AML-193 (cell line): ENCODE measurements at places on chromosomes 16 and 17.

DNA sequence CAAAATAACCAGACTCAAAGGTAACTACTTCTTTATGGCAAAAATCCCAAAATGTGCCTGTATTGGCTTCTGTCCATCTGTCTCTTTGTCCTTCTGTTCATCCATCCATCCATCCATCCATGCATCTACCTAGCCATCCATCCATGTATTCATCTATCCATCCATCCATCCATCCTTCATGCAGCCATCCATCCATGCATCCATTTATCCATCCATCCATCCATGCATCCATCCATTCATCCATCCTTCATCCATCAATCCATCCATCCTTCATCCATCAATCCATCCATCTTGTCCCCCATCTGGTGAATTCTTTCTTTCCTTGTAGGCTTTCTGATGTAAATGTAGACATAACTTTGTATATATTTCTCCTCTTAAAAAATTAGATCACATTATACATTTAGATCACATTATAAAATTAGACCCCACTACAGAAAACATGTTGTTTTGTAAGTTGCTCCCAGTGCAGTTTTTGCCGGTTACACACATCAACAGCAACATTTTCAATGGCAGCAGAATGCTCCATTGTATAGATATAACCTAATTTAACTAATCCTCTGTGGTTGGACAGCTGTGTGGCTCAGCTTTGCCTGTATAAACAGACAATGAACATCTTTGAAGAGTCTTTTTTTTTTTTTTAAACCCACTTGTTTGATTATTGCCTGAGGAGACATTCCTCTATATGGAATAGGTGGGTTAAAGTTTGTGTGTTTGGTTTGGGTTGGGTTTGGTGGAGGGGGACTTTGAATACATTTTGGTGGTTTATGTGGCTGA is 72.0 kb downstream of the MSI2 start:
- DNase-seq, result no peak

DNA sequence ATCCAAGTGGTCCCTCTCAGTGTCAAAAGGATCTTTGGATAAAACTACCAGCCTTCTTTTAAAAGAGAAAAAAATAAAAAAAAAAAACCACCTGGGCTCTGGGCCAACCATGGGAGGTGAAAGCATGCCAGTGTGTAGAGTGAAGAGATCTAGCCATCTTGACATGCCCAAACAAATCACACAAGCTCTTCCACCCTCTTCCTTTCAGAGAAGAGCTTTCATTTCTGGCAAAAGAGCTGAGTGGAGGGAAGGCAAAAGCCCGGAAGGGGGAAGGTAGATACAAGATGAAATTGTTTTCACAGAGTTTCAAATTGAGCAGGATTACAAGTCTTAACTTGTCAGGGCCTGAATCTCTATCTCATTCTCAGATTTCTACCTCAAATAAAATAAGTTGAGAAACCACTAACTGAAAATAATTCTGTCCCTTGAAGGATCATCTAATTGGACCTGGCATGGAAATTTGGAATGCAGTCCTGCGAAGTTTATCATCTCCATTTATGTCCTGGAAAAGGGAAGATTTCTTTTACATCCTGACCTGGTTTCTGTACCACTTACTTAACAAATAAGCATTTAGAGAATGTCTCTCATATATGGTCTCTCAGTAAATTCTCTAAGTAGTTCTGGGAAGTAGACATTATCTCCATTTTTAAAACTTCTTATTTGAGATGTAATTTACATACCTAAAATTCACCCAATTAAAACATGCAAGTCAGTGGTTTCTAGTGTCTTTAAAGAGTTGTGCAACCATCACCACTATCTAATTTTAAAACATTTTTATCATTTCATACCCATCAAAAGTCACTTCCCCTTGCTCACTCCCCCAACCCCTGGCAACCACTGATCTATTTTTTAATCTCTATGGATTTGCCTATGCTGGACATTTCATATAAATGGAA is 93.7 kb downstream of the TANGO6 start:
- no peak for DNase-seq

- no peak for DNase-seq
Measured at GRCh38 chr17:69346766-69347165, 19.8 kb upstream of the ABCA5 start.

GRCh38 chr16:13397126-13397525 is 495.7 kb downstream of the SHISA9 start:
- no peak for DNase-seq

DNA sequence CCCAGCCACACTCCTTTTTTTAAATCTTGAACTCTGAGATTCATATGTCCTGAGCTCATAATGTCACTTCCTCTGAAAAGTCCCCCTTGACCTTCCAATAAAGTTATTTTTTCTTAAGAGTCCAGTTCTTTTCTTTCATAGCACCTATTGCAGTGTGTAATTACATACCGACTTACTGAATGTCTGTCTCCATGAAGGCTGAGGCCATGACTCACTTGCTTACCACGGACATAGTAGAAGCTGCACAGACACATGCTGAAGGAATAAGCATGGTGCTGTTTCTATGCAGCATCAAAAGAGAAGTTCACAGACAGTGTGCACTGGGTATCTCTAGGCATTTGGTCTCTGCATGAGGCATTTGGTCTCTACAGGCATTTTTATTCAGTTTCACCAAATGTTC is 77.2 kb downstream of the C17orf67 start:
- no peak for DNase-seq

DNA sequence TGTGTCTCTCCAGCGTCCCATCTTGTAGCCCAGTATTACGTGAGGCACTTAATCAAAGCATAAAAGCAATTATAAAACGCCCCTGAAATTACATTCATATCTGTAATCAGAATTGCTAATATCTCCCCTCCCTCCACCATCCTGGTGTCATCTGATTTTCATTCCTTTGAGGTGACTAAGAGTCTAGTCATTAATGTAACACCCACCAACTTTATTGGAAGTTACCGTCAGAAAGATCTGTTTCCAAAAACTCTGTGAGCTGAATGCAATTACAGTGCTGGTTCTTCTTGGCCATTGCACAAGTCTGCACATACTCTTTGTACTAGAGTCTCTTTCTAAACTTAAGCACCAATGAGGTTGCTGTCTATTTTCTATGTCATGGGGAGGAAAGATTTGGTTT is 12.5 kb upstream of the MAF start:
- DNase-seq, result no peak

DNA sequence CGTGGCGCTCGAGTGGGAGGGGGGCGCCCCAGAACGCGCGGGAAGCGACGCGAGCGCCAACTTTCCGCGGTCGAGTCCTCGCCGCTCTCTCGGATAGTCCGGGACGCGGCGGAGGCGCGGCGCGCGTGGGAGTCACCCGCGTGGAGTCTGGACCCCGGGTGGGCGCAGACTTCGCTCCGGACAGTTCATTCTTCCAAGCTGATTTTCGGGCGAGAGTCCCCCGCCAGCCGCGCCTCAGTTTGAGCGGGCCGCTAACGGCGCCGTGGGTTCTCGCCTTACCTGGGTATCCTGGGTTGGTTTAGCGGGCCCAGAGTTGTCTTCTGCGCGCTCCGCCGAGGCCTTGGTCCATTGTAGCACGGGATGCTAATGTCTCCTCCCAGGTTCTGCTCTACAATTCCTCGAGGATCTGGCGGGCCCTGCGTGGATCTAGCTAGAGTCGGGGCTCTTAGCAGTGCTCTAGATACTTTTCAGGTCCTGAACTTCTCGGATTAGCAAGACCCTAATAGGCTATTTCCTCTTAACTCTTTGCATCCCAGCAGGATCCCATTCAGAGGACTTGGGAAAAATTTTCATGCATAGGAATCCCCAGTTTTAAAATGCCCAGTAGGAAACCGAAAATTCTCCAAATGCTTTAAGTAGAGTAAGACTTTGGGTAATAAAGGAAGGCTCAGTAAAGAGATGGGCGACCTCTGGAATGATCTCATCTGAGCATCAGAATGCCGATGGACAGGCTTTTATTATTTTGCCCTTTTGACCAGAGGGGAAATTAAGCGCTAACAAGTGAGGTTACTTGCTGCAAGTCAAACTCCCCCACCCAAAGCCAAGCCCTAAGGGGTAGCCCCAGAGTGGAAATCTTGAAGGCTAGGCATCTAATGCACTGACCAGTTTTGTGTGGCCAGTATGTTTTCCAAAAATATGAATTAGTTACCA is 537 bp upstream of the GJC1 start:
- DNase-seq, result no peak

DNA sequence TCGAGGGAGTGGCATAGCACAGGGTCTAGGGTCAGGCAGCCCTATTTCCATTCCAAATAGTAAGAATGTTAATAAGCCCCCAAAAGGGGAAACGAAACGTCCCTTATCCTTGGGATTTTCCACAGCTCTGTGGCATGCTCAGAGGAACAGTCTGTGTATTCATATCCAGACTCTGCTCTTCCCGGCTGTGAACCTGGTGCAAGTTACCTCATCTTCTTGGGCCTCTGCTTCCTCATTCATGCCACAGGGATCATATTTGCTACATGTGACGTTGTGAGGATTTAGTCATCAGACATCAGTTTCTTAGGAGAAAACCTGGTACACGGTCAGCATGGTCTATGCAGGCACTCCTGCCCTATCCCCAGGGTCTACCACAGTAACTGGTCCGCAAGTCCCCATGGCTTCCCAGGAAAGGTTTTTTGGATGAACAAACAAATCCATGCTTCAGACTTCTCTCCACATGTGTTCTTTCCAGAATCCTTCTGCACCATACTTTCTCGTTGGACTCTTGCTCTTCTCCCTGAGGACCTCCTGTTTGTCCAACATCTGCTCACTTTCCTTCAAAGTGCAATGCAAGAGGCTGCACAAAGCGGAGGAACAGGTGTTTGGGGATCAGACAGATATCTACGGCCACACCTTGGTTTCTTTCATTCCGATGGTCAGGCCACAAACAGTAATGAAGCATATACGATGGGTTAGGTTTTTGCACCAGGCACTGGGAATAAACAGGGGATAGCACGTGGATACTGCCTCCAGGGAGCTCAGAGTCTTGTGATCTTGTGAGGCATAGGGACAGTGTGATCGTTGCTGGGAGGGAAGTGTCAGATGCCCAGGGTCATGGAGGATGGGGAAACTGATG is 17.7 kb downstream of the GLP2R start:
- no peak for DNase-seq

DNA sequence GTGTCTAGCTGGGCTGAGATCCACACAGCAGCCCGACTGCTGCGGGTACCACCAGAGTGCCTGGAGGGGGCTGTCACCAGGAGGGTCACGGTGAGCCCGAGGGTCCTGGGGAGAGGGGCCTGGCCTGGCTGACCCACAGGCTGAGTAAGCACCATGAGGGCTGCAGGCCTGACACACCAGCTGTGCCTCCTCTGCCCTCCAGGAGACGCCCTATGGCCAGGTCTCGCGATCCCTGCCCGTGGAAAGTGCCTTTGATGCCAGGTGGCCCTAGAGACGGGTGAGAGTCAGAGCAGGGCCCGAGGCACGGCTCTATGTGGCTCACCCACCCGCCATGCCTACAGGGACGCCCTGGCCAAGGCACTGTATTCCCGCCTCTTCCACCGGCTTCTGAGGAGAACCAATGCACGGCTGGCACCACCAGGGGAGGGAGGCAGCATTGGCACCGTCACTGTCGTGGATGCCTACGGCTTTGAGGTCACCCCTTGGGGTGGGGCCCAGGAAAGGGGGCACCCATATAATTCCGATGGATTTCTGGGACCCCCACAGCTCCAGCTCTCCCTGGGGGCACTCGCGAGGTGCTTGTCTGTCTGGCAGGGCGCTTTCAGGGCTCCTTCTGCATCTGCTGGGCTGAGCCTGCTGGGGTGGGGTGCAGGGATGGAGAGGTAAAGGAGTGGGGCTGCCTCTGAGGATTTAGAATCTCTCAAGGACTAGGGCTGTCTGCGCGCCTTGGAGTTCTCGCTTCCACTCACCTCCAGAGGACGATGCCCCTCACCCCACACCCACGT is 7.1 kb downstream of the MYO15B start:
- no peak for DNase-seq

DNA sequence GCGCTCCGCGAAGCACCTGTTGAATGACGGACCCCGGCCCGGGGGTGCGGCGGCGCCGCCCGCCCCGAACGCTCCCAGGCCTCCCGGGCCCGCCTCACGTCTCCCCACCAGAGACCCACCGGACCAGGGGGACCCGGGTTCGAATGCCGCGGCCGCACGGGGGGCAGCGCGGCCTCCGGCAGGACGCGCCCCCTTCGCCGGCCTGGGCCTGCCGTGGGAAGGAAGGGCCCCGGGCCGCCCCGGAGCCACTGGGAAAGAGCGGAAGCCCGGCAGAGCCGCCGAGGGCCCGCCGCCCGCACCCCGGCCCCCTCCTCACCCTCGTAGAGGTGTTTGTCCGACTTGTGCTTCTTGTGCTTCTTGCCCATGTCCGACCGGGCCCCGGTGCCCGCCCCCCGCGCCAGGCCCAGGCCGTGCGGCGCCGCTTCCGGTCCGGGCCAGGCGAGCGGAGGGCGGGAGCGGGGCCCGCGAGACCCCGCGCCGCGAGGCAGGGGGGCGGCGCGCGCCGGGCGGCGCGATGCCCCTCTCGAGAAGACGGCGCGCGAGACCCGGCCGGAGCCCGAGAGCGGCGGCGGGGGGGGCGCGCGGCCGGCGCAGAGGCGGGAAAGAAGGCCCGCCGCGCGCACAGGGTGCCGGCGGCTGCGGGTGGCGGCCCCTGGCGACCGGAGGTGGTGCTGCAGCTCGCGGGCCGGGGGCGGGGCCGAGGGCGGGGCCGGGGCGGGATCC is at the start of gene BRD7:
Gene BRD7, minus strand, starts transcription at position 579 of the 723 bp plus-strand sequence. Its CDS starts 214 bp downstream, at position 365.
- peak; percentile 47 for DNase-seq

DNA sequence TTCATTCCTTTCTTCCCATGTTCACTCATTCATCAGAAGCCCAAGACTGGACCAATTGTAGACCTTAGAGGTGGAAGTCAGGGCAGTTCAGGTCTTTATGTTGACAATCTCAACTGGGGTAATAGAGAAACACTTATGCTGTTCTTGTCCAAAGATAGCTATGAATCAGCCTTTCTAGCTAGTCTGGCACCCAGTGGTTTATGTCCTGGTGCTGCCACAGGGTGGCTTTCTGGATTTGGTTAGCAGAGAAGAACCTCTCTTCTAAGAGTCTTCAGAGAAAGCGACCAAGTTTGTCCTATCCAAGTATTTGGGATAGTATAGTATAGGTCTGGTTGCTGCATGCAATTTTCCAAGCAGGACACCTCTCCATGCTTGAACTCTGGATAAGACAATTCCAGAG is 83.3 kb downstream of the NOG start:
- no peak for DNase-seq

- no peak for DNase-seq
Measured at GRCh38 chr17:65243838-65244625, 106.9 kb downstream of the RGS9 start.

GRCh38 chr16:29688172-29688571 is 9.2 kb downstream of the QPRT start:
- no peak for DNase-seq

GRCh38 chr17:47223007-47223406 is 13.9 kb downstream of the MYL4 start:
- DNase-seq, result no peak
